ENCODE measurements at places on chromosomes 6 and 20. TPM values are rescaled to one million over a fixed set of nuclear protein-coding genes. Genes with fewer than 3 reads are reported as not detected.

The LPA gene
- 0.19 TPM for polyA plus RNA-seq

The HLA-DQA1 gene
- polyA plus RNA-seq = 1.7 TPM

The DZANK1 gene
- polyA plus RNA-seq = 11.5 TPM

DNA sequence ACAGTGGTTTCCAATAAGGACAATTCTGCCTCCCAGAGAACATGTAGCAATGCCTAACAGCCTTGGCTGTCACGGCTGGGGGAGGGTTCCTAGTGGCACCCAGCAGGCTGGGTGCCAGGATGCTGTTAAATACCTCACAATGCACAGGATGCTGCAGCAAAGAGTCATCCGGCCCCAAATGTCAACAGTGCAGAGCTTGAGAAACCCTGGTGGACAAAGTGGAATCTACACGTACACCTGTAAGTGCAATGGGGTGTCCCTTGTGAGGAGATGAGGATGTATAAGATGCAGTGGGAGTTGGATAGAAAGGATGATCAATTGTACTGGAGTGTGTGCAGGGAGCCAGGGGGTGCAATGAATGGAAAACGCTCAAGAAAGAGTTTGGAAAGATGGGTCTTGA is 142.4 kb downstream of the FNDC1 start:
- DNase-seq = no peak

The BPI gene
- 1.2 TPM for polyA plus RNA-seq

DNA sequence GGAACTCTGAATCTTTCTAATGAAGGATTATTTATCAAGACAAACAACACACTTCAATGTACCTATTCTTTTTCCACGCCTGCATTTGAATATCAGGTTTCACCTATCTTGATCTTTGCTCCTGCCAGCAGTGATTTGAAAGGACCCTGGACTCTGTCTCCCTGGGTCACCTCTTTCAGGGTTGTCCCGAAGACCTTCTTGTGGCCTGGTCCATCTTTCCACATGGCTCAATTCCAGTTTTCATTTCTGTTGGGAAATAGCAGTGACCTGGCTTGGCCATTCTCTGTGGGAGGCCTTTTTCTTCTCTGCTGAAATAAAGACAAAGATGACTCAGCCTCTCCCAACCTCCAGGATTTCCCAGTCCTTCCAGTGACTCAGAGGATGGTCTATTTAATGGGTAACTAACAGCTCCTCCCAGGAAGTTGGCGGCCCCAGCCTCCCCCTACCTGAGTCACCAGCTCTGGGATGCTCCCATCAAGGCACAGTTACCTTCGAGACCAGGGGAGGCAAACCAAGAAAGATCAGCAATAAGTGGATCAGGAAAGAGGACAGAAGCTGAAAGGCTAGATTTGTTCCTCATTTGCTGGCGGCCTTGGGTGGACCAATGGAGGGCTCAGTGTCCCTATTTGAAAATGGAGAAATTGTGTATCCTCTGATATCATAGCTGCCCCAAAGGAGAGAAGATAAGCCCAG is 120.2 kb upstream of the RNF24 start:
- DNase-seq = no peak

DNA sequence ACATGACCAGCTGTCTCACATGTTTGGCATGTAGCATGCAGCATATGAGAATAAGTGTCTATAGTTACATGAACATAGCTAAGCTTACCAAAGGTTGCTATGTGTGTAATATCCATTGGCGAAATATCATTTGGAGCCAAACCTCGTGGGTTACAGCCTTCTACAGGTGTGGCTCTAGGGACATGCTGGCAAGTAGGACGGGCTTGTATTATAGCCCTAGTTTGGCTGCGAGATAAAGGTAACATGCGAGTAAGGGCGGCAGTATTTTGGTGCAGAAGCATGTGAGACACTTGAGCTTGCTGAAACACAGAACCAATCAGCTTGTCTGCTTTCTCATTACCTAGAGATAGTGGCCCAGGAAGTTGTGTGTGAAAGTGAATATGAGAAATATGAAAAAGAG is 6.5 kb upstream of the ABHD12 start:
- DNase-seq = no peak

- DNase-seq = no peak
These were observed 69.1 kb upstream of the TMEM30A start for GRCh38 chr6:75353644-75354043.

- DNase-seq = no peak
These were observed 10.7 kb upstream of the TAAR2 start for GRCh38 chr6:132634796-132635195.

The SYNJ2 gene
- 10.3 TPM for polyA plus RNA-seq

The PAK5 gene
- polyA plus RNA-seq = 0.49 TPM

GRCh38 chr6:81307651-81308214 is 444.7 kb downstream of the TENT5A start:
- no peak for DNase-seq

- DNase-seq = no peak
These were observed 166.7 kb downstream of the DLL1 start for GRCh38 chr6:170124150-170124549.

GRCh38 chr6:143510991-143511891 is at the start of gene FUCA2:
TSS of gene FUCA2 (minus strand) at chr6:143511720. CDS start at chr6:143511634, 86 bp downstream.
- DNase-seq = peak; percentile 88

DNA sequence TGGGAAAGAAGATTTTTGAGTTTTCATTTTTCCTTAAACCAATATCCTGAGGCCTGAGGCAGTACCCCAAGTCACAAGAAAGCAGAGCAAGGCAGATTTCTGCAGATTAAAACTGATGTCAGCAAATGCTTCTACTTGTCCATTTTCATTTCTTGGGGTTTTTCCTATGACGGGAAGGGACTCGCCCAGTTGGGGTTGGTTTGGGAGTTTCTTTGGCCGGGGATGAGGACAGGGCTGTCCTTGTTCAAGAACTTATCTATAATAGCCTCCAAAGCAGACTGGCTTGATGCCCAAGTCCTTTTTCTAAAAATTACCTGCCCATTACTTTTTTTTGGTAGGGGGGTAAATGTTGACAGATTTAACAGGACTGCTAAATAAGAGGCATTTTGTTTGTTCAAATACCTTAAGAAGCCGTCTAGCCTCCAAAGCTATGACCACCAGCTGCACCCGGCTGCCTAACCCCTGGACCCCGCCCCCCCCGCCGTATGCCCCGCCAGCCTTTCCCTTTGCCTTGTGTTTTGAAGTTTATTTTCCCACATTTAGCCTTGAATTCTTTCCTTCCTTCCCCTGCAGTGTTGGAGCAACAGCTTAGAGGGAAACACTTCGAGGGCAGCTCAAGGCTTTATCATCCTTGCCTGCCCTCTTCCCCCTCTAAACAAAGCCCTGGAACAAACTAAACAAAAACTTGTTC is 2.5 kb downstream of the KCNK5 start:
- DNase-seq = no peak

- no peak for DNase-seq
These were observed 56.4 kb downstream of the GNAS start for GRCh38 chr20:58908941-58909340.

DNA sequence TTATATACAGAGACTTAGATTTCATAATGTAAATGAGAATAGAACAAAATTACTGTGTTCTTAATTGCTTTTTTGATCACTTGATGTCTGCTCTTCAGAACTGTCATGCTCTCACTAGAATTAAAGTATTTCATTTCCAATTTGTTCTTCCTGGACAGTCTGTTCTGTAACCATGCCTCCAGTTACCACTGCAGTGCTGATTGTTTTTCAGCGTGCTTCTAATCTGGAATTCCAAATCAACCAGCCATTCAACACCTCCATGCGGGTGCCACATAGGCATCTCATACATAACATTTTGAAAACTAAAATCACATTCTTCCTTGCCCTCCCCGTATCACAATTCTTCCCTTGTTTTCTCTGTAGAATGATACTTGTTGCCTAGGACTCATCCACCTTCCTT is 132.8 kb downstream of the QKI start:
- DNase-seq = no peak

DNA sequence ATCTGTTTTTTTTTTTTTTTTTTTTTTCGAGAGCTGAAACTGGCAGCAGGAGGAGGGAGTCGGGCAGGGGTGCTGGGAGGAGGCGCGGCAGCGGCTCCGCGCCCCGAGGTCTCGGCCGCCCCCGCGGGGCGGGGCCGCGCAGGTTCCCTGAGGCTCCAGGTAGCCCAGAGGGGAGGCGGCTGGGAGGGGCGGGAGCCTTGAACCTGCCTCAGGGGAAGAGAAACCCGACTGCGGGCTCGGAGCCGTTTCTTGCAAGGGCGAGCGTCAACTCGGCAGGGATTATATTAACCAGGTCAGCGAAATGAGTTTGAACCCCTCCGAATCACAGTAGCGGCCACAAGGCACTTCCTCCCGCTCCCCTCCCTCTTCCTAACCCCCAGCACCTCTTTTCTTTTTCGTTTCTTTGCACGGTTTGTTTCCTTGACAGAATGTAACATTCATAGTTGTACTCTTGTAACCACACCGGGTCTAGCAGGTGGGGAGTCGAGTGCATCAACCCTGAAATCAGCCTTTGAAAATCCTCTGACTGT is 2.0 kb downstream of the MYB start:
- peak; percentile 17 for DNase-seq

DNA sequence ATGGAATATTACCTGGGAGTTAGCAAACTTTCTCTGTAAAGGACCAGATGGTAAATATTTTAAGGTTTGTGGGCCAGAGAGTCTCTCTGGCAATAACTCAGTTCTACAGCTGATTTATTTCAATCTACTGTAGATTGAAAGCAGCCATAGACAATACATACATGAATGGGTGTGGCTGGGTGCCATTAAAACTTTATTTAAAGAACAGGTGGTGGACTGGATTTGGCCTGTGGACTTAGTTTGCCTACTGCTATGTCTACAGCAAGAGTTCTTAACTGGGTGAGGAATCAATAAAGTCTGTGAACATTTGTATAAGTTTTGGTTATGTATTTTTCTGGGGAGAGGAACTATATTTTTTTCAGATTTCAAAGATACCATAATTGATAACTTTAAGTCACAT is 55.1 kb downstream of the SLC22A2 start:
- no peak for DNase-seq

- DNase-seq = no peak
These were observed 21.0 kb downstream of the SPATS1 start for GRCh38 chr6:44363377-44363926.

The PRL gene
- 0.06 TPM for polyA plus RNA-seq

The OPRM1 gene
- 0.12 TPM for polyA plus RNA-seq

The CGA gene
- polyA plus RNA-seq = not detected

The FOXQ1 gene
- polyA plus RNA-seq = 12.1 TPM

GRCh38 chr6:98041056-98041455 is 758.0 kb upstream of the MMS22L start:
- DNase-seq = no peak

Measured in renal pelvis (tissue), 12 donors.